ENCODE measurements at places on chromosomes 5 and 9. TPM values are rescaled to one million over a fixed set of nuclear protein-coding genes. Genes with fewer than 3 reads are reported as not detected.

Gene PCYOX1L
- total RNA-seq, result 6.1 TPM

GRCh38 chr5:6602441-6602840, 30.4 kb downstream of the NSUN2 start:
- DNase-seq, result no peak

GRCh38 chr9:26159575-26160392, 481.5 kb upstream of the TUSC1 start:
- no peak for DNase-seq

DNA sequence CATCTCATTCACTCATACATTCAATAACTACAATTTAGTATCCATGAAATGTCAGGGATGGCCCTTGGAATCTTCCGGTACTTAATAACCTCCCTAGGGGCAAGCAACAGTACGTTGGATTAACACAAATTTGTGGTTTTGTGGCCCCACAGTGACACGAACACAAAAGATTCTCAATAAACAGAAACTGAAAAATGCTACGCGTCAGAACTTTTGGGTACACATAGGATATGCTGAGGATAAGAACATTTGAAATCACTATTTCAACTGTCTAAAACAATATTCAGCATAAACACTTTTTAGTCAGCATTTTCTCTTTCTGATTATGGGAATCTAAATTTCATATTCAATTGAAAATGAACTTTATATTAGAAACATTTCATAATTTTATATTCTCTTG, 107.0 kb upstream of the GPR151 start:
- DNase-seq, result no peak

DNA sequence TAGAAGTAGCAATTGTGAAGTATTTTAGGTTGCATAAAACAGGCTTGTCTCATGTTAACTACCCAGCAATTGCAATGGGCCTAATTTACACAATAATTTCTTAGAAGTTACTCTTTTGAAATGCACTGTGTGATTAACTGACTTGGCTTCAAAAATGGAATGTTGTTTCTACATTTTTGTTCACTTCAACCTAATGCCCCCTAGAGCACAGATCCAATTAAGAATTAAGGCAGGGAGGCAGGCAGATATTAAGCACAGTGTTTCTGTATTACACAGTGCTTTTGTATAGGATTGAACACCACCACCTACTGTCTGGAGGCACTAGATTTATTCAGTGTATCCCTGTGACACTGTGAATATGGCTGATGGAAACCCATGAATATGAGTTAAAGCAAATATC, 302.1 kb downstream of the FBXL17 start:
- no peak for DNase-seq

DNA sequence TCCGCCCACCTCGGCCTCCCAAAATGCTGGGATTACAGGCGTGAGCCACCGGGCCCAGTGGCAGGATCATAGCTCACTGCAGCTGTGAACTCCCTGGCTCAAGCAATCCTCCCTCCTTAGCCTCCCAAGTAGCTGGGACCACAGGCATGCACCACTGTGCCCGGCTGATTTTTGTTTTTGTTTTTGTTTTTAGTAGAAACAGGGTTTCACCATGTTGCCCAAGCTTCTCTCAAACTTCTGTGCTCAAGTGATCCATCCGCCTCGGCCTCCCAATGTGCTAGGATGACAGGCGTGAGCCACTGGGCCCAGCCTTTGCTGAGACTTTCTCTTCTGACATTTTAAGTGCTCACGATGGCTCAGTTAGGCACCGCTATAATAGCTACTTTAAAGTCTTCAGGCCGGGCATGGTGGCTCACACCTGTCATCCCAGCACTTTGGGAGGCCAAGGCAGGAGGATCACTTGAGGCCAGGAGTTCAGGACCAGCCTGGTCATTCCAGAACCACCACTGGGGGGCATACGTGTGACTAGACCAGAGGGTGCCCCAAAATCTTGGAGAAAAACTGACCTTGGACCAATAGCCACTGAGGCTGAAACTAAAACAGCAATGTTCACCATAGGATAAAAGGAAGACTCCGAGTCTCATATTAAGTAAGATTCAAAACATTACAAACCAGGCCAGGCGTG, 3.1 kb upstream of the ENTPD8 start:
- DNase-seq, result no peak

- no peak for DNase-seq
These were observed 2.1 kb upstream of the IRX4 start for GRCh38 chr5:1884678-1885403.

Gene IL33
- not detected for total RNA-seq

Gene FCHO2
- total RNA-seq, result 5.9 TPM

- peak; percentile 31 for DNase-seq
These were observed 96.7 kb upstream of the GRHPR start for GRCh38 chr9:37325778-37326177.

Gene WDR31
- 0.14 TPM for total RNA-seq

DNA sequence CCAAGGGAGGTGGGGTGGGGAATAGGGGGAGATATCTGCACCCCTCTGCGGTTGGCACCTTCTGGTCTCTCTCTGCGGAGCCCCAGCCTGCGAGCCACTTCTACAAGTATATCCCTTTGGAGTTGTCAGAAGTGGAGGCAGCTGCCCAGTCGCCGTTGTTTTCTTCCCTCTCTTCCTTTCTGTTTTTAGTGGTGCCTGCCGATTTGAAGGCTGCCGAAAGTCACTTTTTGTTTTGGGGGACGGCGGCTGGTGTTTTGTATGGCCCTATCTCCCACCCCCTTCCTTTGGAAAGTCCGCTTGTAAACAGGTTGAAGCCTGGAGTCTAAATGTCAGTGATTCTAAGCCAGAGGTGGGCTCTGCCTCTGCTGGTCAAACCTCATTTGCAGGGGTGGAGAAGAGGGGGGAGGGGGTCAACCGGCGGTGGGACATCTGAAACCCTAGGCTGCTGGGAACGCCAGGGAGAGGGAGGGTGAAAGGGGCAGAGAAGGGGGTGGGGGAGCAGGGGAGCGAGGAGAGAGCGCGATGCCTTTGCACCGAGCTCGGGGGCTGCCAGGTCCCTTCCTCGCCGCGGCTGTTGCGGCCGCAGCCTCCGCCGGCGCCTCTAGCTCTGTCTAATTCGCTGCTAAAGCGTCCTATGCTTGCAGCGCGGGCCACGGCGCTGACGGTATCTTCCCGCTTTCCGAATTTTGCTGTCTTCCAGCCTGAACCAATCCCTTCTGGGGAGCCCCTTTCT, at the start of gene FGF10:
Gene FGF10, minus strand, starts transcription at position 331 of the 733 bp plus-strand sequence. CDS start 738 bp downstream, outside the sequence.
- DNase-seq, result no peak

Gene SLCO6A1
- not detected for total RNA-seq

DNA sequence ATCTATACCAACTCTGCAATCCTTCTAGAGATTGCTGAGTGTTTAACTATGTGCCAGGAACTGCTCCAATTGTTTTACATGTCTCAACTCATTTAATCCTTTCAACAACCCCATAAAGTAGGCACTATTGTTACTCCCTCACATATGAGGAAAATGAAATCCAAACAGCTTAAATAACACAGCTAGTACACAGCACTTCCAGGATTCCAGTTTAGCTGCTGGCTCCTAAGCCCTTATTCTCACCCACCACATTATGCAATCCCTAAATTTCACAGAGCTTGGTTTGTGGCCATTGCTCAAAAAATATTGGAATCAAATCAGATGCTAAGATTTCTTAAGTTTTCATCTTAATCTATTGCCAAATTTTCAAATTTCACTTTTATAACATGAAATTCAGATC, 84.9 kb downstream of the PRELID2 start:
- DNase-seq, result no peak

- DNase-seq, result no peak
These were observed 285.1 kb downstream of the DNAH5 start for GRCh38 chr5:13659391-13659790.

DNA sequence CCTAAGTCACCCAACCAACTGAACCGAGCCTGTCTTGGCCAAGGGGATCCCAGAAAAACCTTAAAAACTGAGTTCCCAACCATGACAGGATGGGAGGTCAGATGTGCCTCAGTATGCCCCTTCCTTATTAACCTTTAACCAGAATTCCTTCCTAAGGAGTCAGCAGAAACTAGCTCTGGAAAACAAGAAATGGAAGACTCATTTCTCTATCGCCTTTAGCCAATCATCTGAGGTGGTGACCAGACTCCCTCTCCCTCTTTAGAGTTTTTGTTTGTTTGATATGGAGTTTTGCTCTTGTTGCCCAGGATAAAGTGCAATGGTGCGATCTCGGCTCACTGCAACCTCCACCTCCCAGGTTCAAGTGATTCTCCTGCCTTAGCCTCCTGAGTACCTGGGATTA, 37.5 kb downstream of the SLC28A3 start:
- DNase-seq, result peak; percentile 71

DNA sequence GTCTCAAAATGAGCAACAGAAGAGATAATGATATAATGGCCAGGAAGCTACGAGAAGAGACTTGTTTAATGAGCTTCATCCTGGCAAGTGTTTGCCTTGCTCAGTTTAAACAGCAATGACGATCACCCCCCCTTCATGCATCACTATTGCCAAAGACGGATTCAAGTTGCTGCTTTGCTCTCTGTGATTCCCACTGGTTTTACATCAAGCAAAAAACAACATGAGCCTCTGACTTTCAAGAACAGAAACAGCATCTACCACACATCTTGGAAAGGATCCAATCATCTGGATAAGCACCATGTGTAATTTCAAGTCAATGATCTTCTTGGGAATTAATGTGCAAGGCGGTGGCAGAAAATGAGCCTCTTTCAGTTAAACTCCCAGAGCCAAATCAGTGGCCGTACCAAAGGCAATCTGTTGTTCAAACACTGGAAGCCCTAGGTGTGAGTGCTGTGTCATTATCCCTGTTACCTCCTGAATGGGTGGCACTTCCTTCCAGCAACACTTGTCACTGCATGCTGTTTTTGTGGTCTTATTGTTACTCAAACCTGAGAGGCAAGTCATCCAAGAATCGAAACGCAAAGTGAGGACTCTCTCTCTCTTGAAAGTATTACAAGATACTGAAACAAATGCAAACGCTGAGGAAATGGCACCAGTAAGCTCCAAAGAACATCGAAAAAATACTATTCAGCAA, 72.8 kb downstream of the MED27 start:
- DNase-seq, result no peak

DNA sequence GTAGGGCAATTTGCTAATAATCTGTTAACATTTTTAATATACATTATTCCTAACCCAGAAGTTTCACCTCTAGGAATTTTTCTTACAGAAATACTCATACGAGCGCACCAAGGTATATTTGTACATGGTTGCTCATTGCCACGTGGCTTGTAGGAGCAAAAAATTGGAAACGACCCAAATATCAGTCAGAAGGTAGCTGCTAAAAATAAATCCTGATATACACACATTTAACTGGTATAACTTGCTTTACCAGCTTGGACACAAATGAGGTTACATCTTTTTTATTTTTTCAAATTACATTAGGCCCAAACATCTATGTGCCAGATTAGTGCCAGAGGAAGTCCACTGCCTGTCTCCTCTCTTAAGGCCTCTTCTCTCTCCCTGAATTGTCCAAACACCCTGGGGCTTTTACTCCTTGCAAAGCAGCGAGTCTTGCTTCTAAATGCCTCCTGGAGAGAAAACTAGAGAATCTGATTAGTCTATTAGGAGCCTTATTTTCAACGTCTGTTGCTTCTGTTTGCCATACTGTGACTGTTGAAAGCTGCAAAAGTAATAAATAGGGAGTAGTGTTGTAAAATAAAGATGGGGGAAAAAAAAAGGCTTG, 92.0 kb upstream of the SSBP2 start:
- DNase-seq, result no peak

- DNase-seq, result no peak
These were observed 799.3 kb upstream of the NUDT12 start for GRCh38 chr5:104361932-104362331.

DNA sequence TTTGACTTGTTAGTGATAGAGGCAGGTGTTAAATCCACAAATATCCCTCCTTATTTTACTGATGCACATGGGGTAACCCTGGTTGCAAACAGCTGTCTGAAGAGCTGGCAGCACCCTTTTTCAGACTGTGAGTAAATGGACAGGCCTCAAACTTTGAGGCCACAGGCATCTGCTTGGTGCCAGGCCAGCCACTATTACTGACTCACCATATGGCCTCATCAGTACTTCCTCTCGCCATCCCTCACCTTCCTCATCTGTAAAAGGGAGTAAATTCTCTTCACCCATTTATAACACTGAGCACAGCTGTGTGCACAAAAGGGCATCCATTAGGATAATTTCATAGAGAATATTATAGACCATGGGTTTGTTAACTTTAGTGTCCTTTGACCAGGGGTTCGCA, 11.9 kb upstream of the TNIP1 start:
- DNase-seq, result no peak

Gene DMRT2
- total RNA-seq, result 0.35 TPM

DNA sequence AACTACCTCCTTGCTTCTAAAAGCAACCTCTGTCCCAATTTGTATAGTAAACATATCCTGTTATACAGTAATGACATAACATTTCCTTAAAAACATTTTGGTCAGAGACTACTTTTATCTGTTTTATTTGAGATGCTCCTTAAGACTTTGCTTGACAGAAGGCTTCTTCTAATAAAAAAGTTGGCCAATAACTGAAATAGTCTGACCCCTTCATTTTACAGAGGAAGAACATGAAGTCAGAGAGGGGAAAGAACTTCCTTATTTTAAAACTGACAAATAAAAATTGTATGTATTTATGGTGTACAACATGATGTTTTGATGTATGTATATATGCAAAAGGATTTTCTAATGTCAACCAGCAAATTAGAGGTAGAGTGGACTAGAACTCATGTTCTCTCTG, 35.8 kb upstream of the SPARC start:
- DNase-seq, result no peak

Gene SPINK4
- total RNA-seq, result not detected

GRCh38 chr5:89324990-89325389, 442.0 kb upstream of the MEF2C start:
- no peak for DNase-seq

Gene PTGES
- 15.3 TPM for total RNA-seq

GRCh38 chr9:108838017-108838416, 17.8 kb downstream of the ACTL7B start:
- no peak for DNase-seq

DNA sequence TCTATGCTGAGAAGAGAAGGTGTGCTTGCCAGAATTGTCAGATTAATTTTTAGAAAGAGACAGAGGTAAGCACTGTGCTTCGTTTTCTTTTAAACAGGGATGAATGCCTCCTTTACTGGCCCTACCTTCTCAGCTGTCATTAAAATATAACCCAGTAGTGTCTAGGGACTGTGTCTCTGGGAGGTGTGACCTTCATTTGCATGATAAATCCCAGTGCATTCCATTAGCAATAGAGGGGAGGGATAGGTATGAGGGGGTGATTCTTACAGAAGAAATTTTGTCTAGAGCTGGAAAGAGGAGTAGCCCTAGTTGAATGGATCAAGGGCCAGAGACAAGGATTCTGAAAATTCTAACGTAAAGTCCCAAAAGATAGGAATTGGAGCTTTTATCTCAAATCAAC, 351.5 kb downstream of the BNC2 start:
- DNase-seq, result no peak

GRCh38 chr5:109823597-109823996, 133.9 kb downstream of the MAN2A1 start:
- no peak for DNase-seq

DNA sequence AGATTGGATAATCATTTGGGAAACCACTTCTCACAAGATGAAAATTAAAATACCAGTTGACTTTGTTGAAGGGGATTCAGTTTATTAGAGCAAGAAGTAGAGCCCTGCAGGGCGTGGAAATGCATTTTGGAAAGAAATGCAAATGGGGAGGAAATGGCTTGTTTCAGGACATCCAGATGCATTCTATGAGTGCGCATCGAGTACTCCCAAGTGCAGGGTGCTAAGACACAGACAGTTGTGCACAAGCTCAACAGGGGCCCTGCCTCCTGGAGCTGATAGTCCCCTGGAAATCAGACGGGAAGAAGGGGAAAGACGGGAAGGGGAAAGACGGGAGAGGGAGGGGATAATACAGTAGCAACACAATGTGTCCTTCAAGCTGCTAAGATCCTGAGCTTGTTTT, 64.0 kb downstream of the NSUN2 start:
- DNase-seq, result no peak

All from epithelial cell of proximal tubule (primary cell).